ENCODE measurements at places on chromosomes 12 and 14.

DNA sequence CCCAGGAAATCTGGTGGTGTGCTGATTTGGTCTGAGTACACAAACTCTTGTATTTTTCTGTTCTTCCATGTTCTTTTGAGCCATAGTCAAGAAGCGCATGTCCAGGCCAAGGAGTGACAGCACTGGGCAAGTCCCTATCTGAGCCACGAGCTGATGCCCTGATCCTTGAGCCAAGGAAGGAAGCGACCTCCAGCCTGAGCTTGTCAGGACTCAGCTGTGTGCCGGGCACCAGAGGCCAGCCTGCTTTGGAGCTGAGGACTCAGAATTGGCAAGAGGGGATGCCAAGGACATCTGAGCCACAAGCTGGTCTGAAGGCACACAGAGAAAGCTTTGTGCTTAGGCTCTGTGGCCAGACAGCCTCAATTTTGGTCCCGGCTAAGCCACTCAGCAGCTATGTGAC is 52.6 kb downstream of the GALNT16 start:
- DNase-seq: no peak

DNA sequence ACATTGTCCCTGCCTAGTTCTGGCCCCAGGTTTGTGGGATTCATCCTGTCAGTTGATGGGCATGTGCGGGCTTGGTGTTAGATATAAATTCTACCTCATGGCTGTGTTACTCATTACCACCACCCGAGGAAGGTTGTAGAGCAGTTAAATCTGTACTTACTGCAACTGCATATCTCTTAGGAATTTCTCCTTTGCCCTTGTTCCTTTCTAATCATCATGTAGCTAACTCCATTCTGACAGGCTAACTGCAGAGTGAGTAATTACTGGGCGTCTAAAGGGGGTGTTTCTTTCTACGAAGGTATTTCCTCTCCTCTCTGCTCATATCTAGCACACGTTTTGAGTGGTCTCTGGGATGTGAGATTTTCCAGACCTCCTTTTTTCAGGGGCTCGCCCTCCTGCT is 1076.7 kb downstream of the TMTC2 start:
- DNase-seq: peak; percentile 97

DNA sequence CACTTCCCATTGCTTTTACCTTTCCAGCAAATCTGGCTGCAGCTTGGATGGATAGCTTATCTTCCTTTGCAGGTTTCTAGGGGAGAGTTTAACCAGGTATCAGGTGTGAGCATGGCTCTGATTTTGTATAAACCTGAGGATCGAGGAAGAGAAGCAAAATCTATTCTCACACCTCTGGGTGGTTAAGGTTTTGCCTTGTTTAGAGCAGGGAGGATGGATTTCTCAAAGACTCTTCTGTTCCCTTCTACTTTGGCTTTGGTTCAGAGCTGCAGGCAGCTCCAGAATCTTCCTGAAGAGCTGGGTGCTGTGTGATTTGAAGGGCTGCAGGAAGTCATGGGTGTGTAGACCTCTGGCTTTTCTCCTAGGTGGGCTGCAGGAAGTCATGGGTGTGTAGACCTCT is 1.7 kb downstream of the JDP2 start:
- DNase-seq: no peak

- DNase-seq: no peak
Observed at GRCh38 chr14:101369916-101370592, 191.2 kb upstream of the DIO3 start.

DNA sequence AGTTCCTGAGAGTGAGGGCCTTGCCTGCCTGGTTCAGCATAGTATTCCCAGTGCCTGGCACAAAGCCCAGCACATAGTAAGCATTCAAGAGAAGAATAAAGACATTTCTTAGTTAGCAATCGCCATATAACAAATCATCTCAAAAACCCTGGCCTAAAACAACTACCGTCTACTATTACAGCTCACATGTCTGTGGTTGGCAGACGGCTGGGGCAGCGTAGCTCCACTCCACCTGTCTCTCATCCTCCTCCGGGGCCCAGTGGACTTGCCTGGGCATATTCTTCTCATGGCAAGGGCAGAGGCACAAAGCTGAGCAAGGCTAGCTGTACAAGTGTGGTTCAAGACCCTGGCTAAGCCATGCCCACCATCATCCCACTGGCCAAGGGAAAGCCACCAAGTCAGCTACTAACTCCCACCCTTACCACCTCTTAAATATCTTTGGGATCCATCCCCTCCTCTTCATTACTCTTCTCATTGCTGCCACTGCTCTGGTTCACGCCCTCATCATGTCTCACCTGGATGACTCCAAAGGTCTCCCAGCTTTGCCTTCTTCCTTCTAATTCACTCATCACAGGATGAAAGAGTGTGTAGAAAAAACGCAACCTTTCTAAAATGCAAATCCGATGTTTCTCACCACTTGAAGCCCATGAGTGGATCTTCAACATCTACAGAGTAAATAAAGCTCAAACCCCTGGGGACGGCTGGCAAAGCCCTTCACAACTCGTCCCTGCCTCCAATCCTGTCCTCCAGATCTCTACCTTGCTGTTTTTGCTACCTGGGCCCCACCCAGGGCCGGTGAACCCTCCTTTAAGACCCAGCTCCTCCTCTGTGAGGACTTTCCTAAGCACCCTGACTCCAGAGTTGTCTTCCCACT is 10.4 kb downstream of the TMEM229B start:
- DNase-seq: no peak

- no peak for DNase-seq
Observed at GRCh38 chr12:69129017-69129416, 110.4 kb upstream of the CPSF6 start.

DNA sequence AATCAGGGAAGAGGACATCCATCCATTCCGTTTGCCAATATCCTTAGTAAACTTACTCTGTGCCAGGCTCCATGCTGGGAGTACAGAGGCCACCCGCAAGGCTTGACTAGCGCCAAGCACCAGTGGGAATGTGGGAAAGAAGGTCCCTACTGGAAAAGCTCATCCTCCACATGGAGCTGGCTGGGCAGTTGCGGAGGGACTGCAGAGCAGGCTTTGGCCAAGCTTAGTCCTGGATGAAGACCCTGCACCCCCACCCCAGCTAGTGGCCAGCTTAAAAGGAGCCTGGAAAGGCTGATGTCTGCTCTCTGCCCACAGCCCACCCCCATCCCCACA is 22.4 kb upstream of the EIF2B2 start:
- DNase-seq: no peak

DNA sequence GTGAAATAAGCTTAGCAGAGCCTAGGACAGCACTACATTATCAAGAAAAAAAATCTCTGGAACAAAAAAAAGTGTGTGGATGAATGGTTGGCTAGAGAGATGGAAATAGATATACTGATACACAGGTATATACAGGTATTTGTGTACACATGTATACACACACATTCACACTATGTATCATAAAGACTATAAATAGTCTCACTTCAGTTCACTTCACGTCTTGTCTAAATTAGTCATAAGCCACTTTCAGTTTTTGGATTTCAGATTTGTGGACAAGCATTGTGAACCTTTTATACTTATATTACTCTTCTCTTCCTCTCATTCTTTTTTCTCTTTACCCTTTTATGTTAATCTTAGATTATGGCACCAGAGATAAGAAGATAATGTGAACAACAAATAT is 41.8 kb upstream of the SLC6A15 start:
- DNase-seq: no peak

DNA sequence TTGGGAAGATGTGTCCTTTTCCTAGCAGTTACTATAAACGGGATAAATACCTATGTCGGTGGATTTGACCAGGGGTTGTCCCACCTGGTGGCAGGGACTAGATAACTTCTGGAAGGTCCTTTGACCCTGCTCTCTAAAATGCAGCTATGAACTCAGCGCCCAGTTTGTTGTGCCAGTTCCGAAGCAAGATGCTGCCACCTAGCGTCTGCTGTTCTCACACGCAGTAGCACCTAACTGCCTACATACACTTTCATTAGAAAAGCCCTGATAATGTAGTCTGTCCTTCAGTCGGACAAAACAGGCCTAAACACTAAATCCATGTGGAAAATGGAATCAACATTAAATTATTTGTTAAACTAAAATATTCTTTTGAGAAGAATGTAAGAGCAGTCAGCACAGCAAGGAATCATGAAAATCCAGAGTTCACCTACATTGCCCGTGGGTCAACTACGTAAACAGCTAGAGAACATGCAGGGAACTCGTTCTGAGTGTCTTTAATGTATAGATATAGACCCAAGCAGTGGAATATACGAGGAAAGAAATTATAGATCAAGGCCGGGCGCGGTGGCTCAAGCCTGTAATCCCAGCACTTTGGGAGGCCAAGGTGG is 51.1 kb upstream of the CRACR2A start:
- peak; percentile 28 for DNase-seq

- no peak for DNase-seq
Observed at GRCh38 chr12:9794484-9795093, 32.7 kb upstream of the KLRF1 start.

DNA sequence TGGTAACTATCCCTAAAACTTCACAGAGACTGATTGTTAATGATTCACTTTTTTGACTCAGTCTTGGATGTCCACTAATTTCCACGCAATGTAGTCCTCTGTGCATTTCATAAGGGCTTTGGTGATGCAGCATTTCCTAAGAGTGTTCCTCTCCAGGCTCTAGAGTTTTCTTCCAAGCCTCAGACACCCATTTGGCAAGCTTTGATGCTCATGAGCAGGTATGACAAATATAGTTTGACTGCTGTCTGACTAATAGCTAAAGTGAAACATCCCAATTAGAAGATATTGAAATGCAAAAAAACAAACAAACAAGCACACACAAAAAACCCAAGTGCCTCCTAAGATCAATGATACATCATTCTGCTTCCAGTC is 1.5 kb upstream of the VAMP1 start:
- peak; percentile 21 for DNase-seq

GRCh38 chr14:47270715-47271114 is 404.7 kb downstream of the MDGA2 start:
- no peak for DNase-seq

DNA sequence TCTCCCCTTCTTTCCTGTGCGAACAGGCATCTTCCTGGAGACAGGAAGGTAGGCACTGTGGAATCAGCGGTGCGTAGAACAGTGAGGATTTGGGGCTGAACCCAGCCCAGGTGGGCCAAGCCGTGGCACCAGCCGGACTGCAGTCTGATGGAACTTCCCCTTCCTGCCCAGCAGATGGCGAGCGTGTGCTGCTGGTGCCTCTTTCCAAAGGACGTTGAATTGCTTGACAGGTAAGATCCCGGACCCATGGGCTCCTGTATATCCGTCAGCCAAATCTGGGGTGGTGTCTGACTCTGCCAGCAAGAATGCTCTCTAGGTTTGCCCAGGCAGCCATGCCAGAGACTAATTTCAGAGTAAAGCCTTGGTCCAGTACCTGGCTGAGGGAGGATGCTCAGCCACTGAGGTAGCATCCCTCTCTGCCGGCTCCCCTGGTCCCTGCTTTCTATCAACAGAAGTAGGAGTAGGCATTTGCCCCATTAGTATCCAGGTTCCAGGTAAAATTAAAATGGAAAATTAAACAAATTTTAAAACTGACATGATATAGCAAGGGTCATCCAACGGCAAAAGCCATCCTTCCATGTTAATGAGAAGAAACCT is 21.1 kb upstream of the KCNA5 start:
- no peak for DNase-seq

DNA sequence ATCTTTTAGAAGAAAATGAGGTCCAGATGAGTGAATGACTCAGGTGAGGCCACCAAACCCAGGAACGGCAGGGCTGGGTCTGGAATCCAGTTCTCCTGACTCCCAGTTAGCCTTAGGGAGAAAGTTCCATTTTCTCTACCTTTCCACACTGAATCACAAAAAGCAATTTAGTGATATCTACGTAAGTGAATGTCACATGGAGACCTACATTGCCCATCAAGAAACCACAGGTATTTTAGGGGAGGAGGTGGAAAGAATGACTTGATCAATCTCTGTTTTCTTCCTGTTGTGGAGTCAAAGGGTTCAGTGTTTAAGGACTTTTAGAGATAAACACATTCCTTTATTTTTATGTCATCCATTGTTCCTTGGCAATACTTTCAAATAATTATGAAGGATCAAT is 106.9 kb upstream of the PTPRB start:
- peak; percentile 80 for DNase-seq

DNA sequence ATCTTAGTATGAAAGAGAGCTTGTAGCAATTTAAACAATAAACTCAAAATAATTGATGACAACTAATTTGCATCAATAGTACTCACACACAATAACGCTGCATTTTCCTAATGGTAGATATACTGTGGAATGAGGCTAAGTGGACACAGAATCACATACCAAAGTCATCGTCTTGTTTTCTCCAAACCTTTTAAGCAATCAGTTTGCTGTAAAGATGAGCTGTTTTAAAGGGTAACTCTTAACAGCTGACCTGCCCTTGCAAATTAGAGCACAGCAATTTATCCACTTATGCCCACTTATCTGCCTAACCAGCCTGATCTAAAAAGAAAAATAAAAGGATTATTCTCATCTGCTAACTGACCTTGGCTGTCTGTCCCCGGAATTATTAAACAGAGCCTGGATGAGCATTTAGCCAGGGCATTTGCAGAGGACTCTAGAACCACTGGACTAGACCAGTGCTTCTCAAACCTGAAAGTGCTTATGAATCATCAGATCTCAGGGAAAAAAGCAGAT is 174.3 kb upstream of the BCL2L14 start:
- DNase-seq: no peak

DNA sequence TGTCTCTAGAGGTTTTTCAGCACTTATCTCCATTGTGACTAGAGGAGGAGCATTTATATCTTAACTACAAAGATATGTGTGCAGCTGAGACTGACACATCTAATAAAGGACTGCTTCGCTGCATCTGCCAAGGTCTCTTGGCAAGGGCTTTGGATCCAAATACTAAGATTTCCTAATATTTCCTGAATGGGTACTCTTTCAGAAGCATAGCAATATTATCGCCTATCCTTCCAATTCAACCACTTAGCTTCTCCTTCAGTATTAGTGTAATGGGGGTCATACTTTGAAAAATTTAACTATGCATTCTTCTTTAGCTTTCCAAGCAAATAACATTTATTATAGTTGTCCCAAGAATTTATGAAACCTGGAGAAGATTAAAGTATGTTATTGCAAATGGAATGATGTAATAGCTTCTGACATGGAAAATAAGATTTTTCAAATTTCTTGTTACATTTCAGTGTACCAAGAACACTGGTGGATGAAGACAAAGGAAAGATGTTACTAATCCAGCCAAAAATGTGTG is 243.0 kb upstream of the PDE3A start:
- DNase-seq: no peak

DNA sequence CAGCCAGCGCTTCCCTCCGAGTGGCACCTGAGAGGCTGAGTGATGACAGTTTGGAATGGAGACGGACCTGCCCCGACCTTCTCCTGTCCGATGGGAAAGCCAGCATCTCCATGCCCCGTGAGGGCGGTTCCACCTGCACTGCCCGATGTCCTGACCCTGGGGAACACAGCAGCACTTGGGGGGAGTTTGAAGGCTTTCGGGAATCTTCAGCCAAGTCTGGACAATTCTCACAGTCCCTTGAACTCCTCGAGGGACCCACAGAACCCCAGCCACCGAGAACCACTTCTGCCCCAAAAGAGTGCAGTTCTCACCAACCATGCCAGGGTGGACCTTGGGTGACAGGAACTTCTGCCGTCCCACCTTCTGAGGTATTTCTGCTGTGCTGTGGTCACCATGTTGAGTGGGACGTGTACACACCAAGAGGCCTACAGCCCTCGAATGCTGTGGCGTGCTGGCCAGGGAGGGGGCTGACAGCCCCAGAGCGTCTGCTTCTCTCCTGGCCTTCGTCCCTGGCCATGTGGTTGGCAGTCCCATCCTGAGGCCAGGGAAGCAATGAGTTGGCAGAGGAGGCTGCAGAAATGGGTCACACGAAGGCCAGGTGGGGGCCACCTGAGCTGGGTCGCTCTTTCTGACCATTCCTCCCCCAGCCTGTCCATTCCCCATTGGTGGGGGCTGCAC is 1.0 kb downstream of the CLBA1 start:
- no peak for DNase-seq
